ENCODE measurements at places on chromosomes 13 and 19.
A peak's percentile ranks its signal among the peaks of the same experiment; 100 is the strongest.

DNA sequence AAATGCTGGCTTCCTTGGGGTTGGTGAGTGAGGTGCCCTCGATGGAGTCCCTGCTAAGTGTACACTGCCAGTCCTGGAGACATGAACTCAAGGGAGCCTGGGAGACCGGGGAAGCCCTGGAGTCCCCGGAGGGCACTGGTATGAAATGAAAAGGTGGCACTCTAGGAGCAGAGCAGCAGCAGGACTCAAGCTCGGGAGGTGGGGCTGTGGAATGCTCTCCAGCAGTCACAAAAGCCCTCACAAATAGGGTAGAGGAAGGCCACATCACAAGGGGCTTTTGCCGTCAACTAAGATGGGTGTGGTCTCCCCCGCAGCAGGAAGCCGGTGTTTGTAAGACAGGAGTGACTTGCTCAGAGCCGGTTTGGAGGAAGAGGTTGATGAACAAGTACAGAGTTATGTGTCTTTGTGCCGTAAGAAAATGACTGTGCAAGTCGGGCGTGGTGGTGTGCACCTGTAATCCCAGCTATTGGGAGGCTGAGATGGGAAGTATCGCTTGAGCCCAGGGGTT, 19.3 kb downstream of the CCNE1 start:
- no peak for DNase-seq

- no peak for DNase-seq
Measured at GRCh38 chr13:75704194-75704926, 68.2 kb downstream of the LMO7 start.

DNA sequence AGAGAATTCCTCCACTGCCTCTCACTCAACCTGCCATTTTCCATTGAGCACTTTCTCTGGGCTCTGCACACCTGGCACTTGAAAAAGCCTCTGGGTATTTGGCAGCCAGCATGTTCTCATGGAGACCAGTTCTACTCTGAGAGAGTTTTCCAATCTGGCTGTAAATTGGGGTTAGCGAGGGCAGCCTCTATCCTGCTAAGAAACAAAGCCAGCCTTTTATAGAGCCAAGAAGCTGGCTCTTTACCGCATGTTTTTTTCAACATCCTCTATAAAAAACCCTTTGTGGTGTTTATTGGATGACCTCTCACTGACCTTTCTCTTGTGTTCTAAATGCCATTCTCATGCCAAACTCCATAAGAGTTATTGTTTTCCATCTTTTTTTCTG, 52.6 kb upstream of the RCBTB2 start:
- DNase-seq, result no peak

- no peak for DNase-seq
Measured at GRCh38 chr13:27730191-27730590, 62.1 kb upstream of the GSX1 start.

GRCh38 chr13:106028911-106029310, 506.6 kb downstream of the EFNB2 start:
- DNase-seq, result no peak

DNA sequence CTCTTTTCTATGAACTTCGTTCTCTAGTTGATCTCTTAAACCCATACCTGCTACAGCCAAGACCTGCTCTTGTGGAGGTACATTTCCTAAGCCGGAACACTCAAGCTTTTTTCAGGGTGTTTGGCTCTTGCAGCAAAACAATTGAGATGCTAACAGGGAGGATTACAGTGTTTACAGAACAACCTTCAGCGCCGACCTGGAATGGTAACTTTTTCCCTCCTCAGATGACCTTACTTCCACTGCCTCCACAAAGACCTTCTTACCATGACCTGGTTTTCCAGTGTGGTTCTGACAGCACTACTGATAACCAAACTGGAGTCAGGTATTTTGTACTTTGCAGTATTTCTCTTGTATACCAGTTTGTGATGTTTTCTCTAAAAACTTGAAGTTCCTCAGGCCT, 506 bp downstream of the KCNRG start:
- no peak for DNase-seq

DNA sequence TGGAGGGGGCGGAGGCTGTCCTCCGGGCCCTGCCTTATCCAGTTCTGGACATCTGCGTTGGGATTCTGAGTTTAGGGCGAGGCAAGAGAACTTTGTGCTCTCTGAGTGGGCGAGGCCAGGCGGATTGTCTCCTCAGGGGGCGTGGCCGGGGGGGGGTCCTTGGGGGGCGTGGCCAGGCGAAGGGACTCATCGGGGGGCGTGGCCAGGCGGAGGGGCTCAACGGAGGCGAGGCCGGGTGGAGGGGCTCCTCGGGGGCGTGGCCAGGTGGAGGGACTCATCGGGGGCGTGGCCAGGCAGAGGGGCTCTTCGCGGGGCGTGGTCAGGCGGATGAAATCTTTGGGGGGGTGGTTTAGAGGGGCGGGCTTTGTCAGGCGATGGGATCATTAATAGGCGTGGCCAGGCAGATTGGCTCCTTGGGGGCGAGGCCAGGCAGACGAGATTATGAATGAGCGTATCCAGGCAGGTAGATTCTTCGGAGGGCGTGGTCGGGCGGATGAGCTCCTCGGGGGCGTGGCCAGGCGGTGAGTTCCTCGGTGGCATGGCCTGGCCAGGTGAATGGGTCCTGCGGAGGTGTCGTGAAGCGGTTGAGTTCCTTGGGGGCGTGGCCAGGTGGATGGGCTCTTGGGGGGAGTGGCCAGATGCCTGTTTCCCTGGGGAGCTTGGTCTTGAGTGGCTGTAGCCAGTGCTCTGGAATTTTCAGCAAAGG, 10.3 kb upstream of the CACNG7 start:
- DNase-seq, result no peak

- DNase-seq, result no peak
Measured at GRCh38 chr13:45621950-45622349, 6.4 kb upstream of the ERICH6B start.

- DNase-seq, result no peak
Measured at GRCh38 chr13:66414066-66414800, 815.9 kb downstream of the PCDH9 start.

DNA sequence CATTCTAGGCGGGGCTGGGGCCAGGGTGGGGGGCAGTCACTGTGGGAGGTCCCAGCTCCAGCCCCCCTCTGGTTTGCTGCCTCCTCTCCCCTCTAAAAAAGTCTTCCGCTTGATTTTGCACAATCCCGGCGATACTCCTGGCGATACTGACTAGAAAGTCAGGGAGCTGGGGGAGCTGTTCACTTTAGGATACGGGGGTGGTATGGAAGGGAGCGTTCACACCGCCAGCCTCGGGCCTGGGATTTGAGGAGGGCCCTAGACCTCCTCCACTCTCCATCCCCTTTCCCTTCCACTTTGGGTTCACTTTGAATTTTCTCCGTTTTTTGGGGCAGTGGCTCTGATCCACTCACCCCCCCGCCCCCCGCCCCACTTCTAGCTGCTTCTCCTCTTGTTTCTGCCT, 35.0 kb downstream of the KEAP1 start:
- no peak for DNase-seq

- peak; percentile 66 for DNase-seq
Measured at GRCh38 chr19:17830567-17831418, 9.5 kb upstream of the INSL3 start.

GRCh38 chr13:37385956-37386670, 212.5 kb downstream of the POSTN start:
- no peak for DNase-seq

DNA sequence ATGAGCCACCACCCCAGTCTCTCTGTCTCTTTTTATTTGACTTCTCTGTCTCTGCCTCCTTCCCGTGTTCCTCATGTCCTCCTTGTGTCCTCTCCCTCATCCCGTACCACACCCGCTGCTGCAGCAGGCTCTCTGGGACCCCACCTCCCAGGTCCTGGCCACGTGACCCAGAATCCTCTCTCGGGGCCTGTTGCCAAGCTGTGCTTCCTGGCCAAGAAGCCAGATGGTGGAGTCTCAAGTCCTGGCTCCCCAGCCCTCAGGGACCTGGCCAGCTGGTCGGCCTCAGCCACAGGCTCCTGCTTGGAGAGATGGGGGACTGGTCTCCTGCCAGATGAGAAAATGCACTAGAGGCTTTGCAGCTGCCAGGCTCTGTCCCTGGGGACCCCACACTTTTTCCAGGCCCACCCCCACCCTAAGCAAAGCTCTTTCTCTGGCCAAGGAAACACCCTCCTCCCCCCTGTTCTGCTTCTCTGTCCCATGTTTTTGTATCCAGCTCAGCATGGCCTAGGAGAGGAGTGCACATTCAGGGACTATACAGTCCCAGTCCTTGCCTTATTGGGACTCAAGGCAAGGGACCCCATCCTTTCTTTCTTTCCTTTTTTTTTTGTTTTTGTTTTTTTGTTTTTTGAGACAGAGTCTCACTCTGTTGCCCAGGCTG, 34.3 kb upstream of the SHKBP1 start:
- no peak for DNase-seq

GRCh38 chr13:106529415-106530170, 5.9 kb downstream of the EFNB2 start:
- no peak for DNase-seq

- no peak for DNase-seq
Measured at GRCh38 chr19:56504581-56504980, 3.1 kb upstream of the ZNF471 start.

DNA sequence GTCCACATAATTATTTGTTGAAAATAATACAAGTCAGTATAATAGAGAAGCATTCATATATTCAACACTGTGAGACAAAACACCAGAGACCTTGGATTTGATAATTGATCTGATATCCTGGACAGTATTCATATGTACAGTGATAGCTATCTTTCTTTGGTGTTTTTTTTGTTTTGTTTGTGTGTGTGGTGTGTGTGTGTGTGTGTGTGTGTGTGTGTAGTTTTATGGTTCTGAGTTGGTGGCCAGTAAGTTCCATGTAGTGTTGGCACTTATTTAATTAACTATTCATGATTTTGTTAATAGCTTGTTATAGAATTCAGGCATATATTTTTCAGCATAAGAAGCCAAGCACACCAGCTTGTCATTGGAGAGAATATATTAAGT, 1.6 kb upstream of the ANGPTL6 start:
- DNase-seq, result no peak

- DNase-seq, result peak; percentile 29
Measured at GRCh38 chr19:12792051-12792852, 966 bp downstream of the JUNB start.

GRCh38 chr13:48400850-48401291, 12.0 kb downstream of the LPAR6 start:
- no peak for DNase-seq

DNA sequence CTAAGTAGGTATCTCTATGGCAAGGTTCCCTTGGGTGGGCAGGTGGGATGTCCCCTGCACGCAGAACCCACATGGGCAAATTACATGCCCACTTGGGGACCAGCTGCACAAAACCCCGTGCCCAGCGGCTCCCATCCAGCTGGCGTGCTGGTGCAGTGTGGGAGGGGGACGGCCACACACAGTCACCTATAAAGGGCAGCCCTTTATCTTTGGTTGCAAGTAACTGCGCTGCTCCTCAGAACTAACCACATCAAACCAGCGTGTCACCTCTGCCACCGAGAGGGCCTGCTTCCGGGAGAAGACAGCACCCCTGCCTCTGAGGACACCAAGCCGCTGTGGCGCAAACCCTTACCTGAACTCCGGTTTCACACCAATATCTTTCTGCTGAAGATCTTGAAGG, 32.2 kb downstream of the ANKRD27 start:
- no peak for DNase-seq

DNA sequence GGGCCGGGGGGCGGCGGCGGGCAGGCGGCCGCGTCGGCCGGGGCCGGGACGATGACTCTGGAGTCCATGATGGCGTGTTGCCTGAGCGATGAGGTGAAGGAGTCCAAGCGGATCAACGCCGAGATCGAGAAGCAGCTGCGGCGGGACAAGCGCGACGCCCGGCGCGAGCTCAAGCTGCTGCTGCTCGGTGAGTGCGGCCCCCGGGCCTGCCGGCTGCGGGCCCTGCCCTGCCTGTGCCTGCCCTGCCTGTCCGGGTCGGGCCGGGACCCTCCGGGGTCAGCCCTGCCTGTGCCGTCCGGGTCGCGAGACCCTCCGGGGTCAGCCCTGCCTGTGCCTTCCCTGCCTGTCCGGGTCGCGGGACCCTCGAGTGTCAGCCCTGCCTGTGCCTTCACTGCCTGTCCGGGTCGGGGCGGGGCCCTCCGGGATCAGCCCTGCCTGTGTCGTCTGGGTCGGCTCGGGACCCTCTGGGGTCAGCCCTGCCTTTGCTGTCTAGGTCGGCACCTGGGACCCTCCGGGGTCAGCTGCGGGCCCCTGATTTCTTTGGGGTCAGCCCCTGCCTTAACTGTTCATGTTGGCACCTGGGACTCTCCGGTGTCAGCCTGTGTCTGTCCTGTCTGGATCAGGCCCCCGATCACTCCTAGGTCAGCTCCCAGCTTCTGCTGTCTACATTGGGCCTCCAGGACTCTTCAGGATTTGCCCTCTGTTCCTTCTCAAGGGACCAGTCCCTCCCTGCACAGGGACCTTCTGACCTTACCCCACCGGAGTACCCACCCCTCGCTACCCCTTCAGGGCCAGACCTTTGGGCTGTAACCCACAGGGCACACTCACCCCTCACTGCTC, 659 bp downstream of the GNA11 start:
- DNase-seq, result no peak

DNA sequence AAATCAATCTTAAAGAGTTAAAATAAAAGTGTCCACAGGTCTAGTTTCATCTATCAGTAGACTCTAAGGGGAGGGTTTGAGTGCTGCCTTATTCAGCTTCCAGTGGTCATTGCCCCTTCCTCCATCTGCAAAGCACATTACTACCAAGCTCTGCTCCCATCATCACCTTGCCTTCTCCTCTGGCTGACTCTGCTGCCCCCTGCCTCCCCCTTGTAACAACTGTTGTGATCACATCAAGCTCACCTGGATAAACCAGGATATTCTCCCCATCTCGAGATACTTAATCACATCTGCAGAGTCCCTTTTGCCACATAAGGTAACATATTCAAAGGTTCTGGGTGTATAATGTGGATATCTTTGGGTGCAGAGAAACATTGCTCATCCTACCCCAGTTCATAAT, 43.3 kb upstream of the GPC6 start:
- DNase-seq, result no peak

GRCh38 chr19:34309368-34310138, 55.2 kb downstream of the GARRE1 start:
- no peak for DNase-seq

GRCh38 chr19:49896863-49897621, at the start of gene IL4I1:
TSS of gene IL4I1 (minus strand) at chr19:49896887. CDS start at chr19:49896160, 727 bp downstream.
- no peak for DNase-seq

- peak; percentile 72 for DNase-seq
Measured at GRCh38 chr13:106533101-106533942, 2.1 kb downstream of the EFNB2 start.

GRCh38 chr19:39046037-39046821, 13.9 kb upstream of the FBXO27 start:
- DNase-seq, result no peak

GRCh38 chr19:32718286-32718685, 1.3 kb upstream of the TDRD12 start:
- DNase-seq, result no peak

- DNase-seq, result peak; percentile 40
Measured at GRCh38 chr13:52845766-52846566, 2.5 kb downstream of the PCDH8 start.

All from NCI-H748 treated with DMSO at 0.1 percent for 48 hours (cell line).